ENCODE measurements at places on chromosomes 13 and 19.

- DNase-seq = no peak
These were observed at the start of gene SHISA7 for GRCh38 chr19:55443045-55443823. SHISA7 (minus strand) TSS chr19:55443300; CDS start chr19:55442863, 437 bp downstream.

DNA sequence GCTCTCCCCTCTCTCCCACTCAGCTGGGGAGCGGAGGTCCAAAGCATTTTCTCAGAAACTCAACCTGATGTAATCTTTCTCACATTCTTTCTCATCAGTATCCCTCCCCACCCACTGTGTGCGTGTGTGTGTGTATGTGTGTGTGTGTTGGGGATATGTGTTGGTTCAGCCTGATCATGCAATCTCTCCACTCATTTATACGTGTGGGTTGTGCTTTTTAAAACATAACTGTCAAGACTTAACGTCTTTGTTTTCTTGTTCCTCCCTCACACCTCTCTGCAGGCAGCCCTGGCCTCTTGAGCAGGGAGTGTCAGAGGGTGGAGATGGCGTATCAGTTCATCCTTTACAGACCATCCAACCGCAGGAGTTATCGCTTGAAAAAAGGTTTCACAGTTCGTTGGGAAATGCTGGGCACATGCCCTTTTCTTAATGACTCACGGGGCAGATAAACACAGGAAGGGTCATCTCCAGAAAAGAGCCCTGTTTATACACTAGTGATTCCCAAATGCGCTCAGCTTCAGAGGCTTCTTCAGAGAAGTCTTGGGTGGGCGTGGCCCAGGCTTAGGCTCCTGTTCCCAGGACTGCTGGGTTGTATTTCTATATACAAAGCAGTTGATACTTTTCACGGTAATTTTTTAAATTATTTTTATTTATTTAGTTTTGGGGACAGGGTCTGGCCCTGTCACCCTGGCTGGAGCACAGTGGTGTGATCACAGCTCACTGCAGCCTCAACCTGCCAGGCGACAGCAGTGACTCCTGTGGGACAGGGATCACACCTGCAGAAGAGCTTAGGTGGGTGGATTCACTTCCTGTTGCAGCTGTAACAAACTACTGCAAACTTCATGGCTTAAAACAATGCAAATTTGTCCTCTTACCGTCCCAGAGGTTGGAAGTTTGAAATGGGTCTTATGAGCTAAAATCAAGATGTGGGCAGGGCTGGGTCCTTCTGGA is 60.3 kb downstream of the CCDC70 start:
- no peak for DNase-seq

- no peak for DNase-seq
These were observed 21.7 kb downstream of the ZNF613 start for GRCh38 chr19:51948975-51949374.

- no peak for DNase-seq
These were observed 8.8 kb upstream of the METTL21C start for GRCh38 chr13:102703726-102704035.

- DNase-seq = no peak
These were observed 538.6 kb downstream of the DIAPH3 start for GRCh38 chr13:59625111-59625510.

- no peak for DNase-seq
These were observed 158.7 kb downstream of the SLC7A1 start for GRCh38 chr13:29436721-29437280.

All from NCI-H1436 (cell line).